ENCODE measurements at places on chromosomes 13 and 19.

DNA sequence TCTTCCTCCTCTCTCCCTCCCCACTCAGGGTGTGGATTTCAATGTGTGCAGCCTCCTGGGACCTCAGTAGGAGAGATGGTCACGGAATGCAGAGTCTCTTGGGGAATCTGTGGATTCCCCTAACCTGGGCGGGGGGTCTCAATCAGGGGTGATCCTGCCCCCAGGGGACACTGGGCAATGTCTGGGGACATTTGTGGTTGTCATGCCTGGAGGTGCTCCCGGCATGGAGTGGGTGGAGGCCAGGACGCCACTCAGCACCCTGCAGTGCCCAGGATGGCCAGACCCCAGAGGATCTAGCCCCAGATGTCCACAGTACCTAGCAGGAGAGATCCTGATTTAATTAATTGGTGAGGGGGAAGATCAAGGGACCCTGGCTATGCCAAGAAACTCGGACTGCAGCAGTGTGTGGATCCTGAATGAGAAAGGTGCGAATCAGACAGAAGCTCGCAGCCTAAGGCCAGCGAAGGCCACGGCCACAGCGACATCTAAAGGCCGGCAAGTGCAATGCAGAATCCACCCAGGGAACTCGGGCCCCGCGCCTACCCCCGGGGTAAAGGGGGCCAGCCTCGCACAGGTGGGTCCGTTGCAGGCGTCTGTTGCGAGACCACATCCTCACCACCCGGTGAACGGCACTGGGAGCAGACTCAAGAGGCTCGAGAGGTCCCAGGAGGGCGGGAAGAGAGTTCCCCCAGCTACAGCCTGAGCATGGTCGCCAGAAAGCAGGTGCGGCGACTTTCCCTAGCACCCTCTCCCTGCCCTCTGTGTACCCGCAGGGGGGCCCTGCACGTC, 88.8 kb downstream of the GNG7 start:
- DNase-seq = no peak

- DNase-seq = no peak
Measured at GRCh38 chr19:2511570-2511969, 35.6 kb downstream of the GADD45B start.

GRCh38 chr13:100149389-100149788, 60.5 kb downstream of the PCCA start:
- DNase-seq = no peak

DNA sequence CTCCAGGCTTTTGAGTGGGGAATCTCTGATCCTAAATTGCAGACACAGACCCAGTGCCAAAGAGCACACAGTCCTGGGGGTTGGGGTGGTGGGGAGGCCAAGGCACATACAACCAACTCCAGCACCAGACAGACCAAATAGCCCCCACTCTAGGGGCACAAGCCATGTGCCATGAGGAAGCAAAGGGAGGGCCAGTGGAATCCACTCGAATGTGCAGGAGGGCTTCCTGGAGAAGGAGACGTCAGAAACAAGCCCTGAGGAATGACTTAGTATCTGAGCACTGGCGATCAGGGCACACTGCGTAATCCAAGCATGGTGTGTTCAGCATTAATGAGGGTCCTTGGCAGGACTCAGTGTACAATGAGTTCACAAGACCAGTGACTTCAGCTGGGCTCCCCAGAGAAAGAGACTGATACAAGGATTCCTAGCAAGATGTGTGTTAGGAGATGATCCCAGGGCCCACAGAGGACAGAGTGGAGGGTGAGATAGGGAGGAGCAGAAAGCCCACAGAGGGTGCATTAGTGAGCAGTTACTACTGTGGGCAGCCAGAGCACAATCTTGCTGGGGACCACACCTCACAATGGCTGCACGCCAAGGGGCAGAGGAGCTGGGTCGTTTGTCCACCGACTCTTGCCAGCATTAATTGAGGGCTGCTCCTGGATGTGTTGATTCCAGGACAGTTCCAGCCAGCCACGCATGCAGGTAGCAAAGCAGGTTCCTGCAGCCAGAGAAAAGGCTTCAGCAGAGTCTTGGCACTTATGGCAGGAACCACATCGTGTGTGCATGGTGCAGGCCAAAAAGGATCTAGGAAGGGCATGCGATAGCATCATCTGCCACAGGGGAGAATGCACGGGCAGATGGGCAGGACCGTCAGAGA, 152.6 kb upstream of the VSTM2B start:
- no peak for DNase-seq

GRCh38 chr13:62040806-62041205, 625.2 kb upstream of the PCDH20 start:
- no peak for DNase-seq

DNA sequence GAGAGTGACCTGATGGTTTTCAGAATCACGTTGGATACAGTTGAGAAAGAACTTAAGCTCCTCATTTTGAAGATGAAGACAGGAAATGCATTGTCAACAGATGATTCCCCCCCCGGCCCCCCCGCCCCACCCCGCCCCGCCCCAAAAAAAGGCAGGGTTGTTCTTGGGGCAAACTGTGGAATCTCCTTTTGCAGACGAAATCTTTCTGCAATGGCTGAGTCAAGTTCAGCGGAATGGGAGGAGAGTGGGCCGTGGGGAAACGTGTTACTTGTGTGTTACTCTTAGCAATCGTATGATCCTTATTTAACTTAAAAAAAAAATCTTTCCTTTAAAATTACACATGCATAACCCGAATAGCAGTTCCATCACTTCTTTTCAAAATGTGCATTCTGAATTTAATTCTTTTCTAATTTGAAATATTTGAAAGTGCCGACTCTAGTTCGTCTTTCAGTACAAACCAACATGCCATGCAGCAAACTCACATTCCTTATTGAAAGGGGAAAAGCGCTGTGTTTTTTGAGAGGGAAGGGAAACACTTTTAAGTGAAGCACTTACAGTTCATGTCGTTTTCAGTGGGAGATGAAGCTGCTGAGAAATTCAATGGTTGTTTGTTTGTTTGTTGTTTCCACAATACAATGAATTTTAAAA, 348.5 kb upstream of the ARGLU1 start:
- no peak for DNase-seq

DNA sequence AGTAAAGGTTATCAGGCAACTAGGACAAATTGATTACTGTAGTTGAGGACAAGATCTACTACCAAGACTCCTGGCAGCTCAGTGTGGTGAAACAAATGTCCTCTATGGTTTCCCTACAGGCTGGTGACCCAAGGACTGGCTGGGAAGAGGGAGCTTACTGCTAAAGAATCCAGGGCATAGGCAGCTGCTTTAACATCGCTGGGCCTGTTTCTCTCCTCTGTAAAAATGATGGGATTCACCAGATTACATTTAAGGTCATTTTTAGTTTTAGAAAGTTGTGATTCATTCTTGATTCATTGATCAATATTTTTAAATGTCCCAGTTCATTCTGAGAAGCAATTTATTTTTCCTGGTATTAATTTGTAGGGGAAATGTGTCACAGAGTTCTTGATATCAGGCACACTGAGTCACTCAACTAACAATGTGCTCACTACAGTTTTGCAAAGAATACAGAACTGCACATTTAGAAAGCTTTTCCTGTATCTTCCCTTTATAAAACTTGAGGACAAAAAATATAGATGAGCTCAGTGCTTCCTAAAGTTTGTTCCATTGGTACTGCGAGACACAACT, 19.6 kb upstream of the FAM124A start:
- DNase-seq = no peak

- no peak for DNase-seq
Measured at GRCh38 chr19:22286151-22286810, at the start of gene ZNF729. Gene ZNF729, plus strand, starts transcription at chr19:22286441. Its CDS starts 85 bp downstream, at chr19:22286526.

GRCh38 chr13:46530084-46530935, 22.7 kb upstream of the LRCH1 start:
- DNase-seq = no peak

- DNase-seq = no peak
Measured at GRCh38 chr13:70613295-70613694, 505.0 kb upstream of the KLHL1 start.

- DNase-seq = no peak
Measured at GRCh38 chr19:11658970-11659369, 61.7 kb downstream of the ZNF627 start.

DNA sequence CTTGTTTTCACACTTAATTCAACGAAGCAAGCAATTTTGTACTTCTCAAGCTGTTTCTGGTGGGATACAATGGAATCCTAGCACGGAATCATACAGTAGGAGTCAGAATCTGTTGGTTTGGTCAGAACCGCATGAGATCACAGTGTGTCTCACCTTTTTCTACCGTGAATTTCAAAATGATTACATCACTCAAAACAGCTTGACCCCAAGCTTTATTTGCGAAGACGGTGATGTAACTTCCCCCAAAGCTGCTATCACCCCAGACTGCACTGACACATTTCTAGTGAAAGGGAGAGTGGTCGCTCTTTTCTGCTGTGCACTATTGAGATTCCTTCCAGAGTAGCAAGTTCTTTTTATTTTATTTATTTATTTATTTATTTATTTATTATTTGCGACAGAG, 9.6 kb downstream of the C19orf18 start:
- no peak for DNase-seq

- DNase-seq = no peak
Measured at GRCh38 chr19:35629332-35629633, 447 bp downstream of the RBM42 start.

DNA sequence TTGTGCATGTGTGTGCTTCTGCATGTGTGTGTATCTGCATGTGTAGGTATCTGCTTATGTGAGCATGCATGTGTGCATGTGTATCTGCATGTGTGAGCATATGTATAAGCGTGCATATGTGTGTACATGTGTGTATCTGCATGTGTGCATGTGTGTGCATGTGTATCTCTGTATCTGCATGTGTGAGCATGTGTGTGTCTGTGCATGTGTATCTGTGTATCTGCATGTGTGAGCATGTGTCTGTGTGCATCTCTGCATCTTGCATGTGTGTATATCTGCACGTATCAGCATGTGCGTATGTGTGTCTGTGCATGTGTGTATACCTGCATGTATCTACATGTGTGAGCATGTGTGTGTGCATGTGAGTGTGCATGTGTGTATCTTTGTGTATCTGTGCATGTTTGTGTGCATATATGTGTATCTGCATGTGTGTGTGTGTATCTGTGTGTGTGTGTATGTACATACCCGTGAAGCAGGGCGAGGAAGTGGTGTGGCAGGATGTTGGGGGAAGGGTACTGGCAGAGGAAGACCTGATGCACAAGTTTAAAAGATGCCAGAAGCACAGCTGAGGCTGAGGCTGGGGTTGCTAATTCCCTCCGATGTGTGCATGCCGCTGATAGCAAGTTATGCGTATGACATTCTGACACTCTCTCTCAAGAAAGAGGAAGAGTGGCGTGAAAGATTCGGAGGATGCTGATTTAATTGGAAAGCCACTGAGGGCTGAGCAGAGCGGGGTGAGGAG, 64.2 kb downstream of the TEX29 start:
- no peak for DNase-seq

- DNase-seq = no peak
Measured at GRCh38 chr13:44806826-44807225, 182.4 kb downstream of the NUFIP1 start.

- no peak for DNase-seq
Measured at GRCh38 chr19:45161738-45162607, 1.2 kb upstream of the NKPD1 start.

GRCh38 chr13:29315847-29316246, 279.6 kb downstream of the SLC7A1 start:
- no peak for DNase-seq

GRCh38 chr13:27622102-27622820, 569 bp downstream of the POLR1D start:
- no peak for DNase-seq

DNA sequence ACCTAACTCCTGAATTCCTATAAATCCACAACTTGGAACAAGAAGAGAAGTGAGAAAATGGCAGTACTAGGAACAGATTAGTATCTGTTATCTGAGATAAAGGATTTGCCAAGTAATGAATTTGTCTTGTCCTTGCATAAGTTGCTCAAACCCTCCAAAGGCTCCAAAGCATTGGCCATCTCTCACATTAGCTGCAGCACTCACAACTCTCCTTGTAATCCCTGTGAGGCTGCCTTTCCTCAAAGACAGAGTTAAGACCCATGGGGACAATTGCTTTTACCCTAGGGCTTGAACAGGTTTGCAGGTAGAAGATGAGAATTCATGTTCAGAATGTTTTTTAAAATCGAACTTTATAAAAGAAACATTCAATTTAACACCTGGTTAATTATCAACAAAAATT, 1702.2 kb downstream of the EFNB2 start:
- DNase-seq = no peak

- no peak for DNase-seq
Measured at GRCh38 chr19:42552086-42553065, 24.1 kb upstream of the CEACAM1 start.

DNA sequence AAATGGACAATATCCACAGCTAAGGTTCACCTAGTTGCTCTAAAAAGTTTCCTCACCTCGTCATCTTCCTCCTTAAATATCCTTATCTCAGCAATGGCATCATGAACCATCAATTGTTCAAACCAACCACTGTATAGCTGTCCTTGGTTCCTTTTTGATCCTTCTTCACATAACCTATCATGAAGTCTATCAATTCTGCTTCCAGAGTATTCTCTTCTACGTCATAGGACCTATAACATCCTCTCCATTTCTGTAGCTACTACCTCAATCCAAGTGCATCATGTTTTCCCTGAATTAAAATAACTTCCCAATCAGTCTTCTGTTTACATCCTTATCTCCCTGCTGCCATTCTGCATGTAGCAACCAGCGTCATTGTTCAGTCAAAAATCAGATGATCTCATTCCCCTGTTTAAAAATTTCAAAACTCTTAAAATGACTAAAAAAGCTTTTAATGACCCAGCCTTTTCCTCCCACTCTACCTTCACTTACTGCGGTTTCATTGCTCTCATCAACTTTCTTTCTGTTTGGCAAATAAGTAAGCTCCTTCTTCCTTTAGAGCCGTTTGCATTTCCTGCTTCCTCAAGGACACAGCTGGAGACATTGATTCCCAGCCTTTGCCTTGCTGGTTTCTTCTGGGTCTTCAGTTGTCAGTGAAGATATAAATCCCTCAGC, 223.9 kb upstream of the MIR17HG start:
- DNase-seq = peak; percentile 49

- peak; percentile 54 for DNase-seq
Measured at GRCh38 chr13:69565334-69565733, 542.3 kb upstream of the ATXN8OS start.

DNA sequence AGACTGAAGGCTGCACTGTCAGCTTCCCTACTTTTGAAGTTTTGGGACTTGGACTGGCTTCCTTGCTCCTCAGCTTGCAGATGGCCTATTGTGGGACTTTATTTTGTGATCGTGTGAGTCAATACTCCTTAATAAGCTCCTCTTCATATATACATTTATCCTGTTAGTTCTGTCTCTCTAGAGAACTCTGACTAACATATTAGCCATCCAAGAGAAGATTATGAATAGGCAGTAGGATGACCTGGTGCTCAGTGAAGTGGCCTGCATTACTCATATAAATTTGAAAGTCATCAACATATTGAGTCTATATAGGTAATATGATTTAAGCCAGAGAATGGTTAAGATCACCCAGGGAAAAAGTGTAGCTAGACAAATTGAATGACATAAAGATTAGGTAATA, 136.3 kb upstream of the UFM1 start:
- DNase-seq = no peak

Data from KBM-7 (cell line).